ENCODE measurements at places on chromosomes 3 and 15.

DNA sequence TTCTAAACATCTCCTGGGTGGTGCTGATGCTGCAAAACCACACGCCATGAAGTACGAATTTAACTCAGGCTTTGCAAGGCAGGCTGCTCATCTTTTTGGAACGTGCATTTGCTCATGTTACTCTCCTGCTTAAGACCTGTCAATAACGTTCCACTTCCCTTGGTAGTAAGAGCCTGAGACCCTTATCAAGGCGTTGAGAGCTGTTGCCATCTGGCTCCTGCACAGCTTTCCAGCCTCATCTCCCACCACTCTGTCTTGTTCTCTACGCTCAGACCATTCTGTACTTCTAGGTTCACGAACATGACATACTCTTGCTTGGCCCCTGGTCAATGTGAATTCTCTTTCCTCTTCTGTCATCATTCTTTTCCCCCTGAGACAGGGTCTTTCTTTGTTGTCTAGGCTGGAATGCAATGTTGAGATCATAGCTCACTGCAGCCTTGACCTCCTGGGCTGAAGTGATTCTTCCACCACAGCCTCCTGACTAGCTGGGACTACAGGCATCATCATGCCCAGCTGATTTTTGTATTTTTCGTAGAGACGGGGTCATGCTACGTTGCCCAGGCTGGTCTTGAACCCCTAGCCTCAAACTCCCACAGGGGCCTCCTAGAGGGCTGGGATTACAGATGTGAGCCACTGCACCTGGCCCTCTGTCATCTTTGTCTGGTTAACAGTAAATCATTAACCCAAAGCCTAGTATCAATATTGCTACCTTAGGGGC is 202.8 kb downstream of the CADPS start:
- DNase-seq: no peak

GRCh38 chr3:123818324-123818920 is 65.7 kb downstream of the MYLK start:
- no peak for DNase-seq

DNA sequence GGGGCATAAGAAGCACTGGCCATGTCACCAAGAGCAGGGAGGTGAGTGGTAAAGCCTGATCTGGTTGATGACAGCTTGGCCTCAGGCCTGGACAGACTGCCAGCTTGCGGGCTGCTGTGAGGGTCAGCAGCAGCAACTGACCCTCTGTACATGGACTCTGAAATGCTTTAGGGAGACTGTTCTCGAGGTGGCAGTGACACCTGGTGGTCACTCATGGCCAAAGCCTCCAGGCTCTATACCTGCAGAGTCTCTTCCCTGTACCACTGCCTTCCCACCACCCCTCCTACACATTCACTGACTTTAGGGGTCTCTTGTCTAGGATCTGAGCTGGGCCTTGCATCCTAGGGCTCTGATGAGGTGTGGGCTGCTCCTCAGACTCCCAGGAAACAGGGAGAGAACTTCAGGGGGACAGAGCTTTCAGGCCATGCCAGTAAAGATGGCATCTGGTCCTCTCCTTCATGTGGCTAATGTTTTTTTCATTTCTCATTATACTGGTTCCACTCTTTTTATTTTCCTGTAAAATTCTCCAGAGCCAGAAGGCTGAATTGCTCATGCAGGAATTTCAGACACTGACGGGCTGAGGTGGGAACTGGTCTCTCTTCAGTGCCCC is 17.2 kb upstream of the TIMP4 start:
- DNase-seq: no peak

DNA sequence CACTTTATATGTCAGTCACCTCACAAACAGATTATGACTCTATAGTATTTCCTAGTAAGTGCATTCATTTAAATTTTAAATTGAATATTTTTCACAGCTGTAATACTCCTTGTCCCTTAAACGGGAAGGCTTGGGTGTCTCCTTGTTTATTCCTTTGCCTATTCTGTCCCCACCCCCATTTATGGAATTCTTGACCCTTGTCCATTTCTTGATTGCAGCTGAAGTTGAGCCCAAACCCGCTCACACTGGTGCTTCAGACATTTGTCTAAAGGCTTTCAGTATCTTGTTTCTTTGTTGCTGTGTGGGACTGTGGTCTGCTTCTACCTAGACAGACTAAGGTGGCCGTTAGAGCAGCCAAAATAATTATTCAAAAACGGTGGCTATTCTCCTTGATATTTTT is 449.7 kb downstream of the FOXP1 start:
- DNase-seq: no peak

DNA sequence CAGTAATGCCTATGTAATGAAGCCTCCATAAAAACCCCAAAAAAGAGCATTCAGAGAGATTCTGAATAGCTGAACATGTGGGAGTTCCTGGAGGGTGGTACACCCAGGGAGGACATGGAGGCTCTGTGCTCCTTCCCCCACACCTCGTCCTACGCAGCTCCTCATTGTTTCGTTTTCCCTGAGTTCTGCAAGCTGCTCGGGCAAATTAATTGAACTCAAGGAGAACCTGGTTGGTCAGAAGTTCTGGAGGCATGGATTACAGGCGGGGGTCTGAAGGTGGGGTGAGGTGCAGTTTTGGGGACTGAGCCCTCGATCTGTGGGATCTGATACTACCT is 142.2 kb downstream of the MYO9A start:
- no peak for DNase-seq

- no peak for DNase-seq
Measured at GRCh38 chr15:74531144-74531811, 9.7 kb upstream of the ARID3B start.

DNA sequence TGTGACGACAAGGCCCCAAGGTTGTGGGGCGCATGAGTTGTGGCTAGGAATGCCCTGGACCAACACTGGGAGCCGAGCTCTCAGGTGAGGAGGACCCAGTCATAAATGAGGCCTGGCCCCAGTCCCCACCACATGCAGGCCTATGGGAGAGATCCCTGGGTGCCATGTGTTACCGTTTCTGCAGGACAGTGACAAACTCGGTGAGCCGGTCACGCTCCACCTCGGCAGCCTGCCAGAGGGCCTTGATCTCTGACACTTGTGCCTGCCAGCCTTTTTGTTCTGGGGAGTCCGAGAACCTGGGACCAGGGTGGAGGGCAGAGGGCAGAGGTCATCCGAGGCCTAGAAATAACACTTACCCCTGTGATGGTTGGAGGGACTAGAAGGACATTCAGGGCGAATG is 27.7 kb upstream of the HHATL start:
- no peak for DNase-seq

GRCh38 chr3:157789162-157789561 is 285.9 kb upstream of the VEPH1 start:
- no peak for DNase-seq

DNA sequence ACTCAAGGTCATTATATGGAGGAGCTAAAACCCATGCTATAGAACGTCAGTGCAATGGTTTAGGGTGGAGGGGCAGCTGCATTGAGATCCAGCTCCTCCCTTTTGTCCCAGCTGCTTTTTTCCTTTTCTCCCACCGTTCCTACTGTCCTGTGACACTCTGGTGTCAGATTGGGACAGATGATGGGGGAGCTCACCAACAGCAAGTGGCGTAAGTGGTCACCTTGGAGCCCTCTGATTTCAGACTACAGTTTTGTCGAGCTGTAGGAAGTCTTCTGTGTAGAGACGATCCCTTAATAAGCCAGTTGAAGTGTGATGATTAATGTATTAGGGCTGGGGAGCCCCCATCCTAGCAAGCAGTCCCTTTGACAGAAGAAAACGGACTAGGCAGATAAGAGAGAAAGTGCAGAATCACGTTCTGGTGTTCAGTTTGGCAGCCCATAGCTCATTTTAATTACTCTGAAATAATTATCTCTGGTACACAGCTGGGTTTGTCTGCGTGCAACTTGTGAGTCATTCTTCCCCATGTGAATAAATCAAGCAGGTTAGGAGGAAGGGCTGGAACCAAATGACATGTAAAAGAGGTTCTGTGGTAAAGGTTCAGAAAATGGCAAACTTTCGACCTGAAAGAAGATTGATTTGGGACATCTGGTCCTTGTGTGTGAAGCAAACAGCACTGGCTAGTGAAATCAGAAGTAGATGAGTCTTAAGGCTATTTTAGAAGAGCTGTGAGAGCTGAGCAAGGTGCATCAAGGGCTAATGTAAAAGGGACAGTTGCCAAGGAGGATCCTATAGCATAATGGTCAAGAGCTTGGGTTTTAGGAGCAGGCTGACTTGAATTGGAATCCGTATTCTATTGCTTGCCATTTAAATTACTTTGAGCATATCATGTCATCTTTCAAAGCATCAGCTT is 241.4 kb downstream of the EDEM1 start:
- DNase-seq: no peak

GRCh38 chr15:33243393-33243792 is 48.9 kb upstream of the FMN1 start:
- no peak for DNase-seq

GRCh38 chr3:70882104-70882503 is 569.7 kb upstream of the MDFIC2 start:
- no peak for DNase-seq

DNA sequence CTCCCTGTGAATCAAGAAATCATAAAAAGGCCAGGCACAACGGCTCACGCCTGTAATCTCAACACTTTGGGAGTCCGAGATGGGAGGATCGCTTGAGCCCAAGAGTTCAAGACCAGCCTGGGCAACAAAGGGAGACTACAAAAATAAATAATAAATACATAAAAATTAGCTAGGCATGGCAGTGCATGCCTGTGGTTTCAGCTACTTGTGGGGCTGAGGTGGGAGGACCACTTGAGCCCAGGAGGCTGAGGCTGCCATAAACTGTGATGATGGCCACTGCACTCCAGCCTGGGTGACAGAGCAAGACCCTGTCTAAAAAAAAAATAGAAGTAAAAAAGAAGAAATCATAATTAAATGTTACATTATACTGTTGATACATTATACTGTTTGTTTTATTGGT is 28.0 kb upstream of the DCUN1D1 start:
- no peak for DNase-seq

DNA sequence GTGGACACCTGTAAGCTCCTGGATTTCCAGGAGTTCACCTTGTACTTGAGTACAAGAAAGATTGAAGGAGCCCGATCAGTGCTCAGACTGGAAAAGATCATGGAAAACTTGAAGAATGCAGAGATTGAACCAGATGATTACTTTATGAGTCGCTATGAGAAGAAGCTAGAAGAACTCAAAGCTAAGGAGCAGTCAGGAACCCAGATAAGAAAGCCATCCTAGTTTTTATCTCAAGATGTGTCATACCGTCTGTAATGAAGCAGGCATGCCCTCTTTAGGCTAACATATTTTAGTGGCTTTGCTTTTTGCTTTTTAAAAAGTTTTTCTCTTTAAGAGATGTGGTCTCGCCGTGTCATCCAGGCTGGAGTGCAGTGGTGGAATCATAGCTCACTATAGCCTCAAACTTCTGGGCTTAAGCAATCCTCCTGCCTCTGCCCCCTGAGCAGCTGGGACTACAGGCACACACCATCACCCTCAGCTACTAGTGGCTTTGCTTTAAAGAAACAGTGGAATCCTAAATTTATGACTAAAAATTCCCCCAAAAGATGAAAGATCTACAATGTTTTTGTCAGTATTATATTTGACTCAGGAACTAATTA is 28.1 kb downstream of the EXOG start:
- DNase-seq: no peak

DNA sequence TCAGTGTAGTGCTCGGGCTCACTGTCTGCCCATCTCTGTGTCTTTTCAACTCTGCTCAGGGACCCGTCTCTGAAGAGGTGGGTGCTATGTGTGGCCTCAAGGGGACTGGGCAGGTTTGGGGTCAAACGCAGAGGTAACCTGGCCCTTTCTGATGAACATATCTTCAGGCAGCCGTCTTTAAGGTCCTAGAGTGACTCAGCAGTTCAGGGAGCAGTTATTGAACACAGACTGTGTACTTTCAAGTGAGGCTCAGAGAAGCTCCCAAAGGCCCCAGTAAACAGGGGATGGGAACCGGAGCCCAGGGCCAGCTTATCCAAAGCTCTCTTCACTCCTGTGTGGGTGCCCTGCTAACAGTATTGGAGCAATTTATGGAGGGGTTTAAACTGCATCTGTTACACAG is 73.1 kb downstream of the WDR76 start:
- DNase-seq: no peak
